Right ventricle myocardium superior (tissue), 1 donor: ENCODE measurements at places on chromosomes 4 and X.

GRCh38 chrX:116757491-116757890 lies 294.7 kb upstream of the CT83 start:
- DNase-seq, result no peak

- peak; percentile 19 for DNase-seq
Measured at GRCh38 chr4:8163436-8164193, 5.0 kb upstream of the ABLIM2 start.

DNA sequence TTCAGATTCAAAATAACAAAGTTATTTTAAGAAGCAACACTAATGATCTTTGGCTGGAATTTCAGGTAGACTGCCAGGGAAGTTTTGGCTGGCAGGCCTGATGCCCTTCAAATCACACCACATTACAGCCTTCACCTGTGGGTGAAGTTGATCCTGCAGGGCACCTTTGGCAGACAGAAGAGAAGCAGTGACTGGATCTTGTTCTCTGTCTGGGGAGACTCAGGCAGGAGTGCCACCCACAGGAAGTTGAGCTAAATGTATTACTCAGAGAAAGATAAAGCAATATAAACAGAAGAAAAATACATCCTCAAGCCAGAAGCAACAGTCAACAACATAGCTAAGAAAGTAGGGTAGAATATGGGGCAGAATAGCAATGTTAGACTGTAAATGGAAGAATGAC lies 12.8 kb upstream of the CFAP299 start:
- DNase-seq, result no peak

GRCh38 chr4:22897520-22898108 lies 204.9 kb downstream of the GBA3 start:
- DNase-seq, result no peak

- no peak for DNase-seq
Measured at GRCh38 chrX:101977106-101977505, 45.3 kb upstream of the ZMAT1 start.

DNA sequence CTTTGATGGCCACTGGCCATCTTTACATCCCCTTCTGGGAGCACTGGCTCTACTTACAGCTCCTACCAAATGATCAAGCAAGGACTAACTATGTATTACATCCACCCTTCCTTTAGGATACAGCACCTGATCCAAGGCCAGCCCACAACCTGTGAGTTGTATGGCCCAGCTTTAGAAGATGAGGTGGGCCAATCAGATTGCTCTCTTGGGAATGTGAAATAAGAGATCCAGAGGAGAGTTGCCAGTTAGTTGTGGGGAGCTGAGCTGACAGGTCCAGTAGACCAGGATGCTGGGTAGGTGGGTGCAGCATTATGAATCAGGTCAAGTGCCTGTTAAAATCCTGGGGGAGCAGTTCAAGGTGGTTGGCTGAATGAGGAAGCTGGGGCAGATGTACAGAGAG lies 111.5 kb downstream of the GNL3L start:
- DNase-seq, result no peak
